ENCODE measurements at places on chromosomes 6 and 20.

GRCh38 chr6:36547646-36548400 is 544 bp upstream of the STK38 start:
- DNase-seq, result no peak

DNA sequence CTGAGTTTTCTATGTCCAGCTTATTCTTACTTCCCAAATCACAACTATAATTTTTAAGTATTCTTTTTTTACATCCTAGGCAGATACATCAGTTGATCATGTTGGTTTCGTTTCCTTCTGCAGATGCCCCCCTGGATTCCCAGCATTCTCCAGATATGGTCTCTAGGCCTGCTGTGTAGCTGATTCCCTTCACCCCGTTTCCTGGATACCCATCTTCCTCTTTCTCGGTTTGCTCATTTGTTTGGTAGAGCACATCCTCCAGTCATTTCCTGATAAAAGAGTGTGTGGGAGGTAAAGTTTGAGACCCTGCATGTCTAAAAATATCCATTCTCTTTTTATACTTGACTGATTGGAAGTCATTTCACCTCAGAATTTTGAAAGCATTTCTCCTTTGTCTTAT is 66.4 kb downstream of the ANKS1A start:
- no peak for DNase-seq

DNA sequence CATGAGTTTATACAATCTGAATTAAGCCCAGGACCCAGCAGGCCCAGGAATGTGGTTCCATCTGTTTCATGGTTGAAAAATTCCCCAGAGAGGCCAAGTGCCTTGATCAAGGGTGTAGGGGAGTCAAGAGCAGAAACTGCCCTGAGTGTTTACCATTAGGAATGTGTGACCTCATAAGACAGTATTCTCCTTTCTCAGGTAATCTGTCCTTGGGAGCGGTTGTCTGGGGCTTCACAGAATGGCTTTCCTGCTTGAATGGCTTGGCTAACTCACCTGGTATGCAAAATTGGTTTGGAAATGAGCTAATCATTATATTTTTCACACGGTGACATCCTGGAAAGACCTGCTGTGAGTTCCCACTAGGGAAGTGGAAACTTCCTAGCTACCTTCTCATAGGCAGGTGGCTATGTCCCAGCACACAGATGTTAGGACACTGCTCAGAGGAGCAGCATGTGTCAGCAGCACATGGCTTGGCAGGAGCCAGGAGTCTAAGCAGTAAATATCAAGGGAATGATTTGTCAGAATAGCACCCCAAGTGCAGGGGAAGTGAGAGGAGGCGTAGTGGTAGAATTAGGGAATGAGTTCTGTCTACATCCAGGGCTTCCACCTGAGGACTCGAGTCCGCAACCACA is 17.7 kb downstream of the CLIC5 start:
- DNase-seq, result no peak

DNA sequence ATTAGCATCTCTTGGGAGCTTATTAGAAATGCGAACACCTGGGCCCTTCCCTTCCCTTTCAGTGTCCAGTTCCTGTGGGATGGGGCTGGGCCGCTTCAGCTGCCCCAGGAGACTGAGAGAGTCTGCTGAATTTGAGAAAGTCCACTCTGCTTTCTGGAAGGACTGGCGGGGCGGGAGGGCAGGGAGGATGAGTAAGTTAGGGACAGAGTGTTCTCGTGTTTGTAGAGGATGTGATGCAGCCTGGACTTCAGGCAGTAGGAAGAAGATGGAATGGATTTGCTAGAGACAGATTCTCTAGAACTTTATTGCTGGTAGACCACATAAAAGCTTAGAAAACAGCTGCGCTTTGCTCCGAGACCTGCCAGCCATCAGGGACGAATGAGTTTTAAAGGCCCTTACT is 1.1 kb upstream of the TULP4 start:
- no peak for DNase-seq

DNA sequence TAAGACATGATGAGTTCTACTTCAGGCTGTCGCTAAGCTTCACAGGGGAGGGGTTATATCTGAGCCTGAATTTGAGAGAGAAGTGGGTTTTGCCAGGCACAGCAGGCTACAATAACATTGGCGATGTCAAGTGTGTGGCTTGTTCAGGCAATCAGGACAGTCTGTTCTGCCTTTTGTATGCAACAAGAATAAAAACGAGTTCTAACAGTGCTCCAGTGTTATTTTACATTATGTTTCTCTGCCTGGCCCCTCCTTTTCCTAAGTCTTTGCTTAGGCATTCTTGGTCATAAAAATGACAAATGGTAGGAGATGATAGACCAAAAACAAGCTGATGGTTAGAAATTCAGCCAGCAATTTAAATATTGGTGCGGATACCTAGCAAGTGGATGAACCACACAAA is 26.8 kb downstream of the PAQR8 start:
- no peak for DNase-seq

DNA sequence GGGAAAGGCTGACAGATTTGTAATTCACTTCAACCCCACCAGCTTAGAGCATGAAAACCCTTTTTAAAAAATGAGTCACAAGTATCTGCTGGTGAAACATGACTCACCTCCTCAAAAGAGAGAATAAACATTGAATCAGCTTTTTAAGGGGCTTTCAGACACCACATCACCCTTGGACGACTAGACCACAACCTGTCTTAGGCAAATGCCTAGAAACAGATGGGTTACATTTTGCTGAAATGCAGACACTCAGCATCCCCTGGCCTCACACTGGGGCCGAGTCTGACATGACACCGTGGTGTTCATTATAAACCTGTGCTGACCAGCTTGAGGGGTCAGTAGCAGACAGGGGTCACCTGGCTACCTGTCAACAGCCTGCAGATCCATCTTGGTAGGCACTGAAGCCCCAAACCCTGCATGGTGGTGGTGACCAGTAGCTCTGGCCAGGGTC is 175.3 kb upstream of the CST7 start:
- no peak for DNase-seq

DNA sequence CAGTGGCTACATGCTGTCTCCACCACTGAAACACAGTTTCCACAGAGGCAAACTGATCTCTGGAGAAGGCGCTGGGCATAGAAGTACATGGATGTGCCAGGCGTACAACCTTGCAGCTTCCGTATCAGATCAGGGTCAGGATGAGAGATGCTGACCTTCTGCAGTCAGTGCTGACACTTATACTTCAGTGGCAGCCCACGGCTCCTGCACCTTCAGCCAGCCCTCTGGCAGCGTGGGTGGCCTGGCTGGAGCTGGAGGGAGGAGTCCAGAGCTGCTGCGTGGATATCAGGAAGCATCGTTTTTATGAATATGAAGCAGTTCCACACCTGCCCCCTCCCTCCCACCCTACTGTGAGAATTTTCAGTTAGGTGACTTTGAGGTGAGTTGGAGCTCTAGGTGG is 149.3 kb downstream of the CFAP61 start:
- no peak for DNase-seq

DNA sequence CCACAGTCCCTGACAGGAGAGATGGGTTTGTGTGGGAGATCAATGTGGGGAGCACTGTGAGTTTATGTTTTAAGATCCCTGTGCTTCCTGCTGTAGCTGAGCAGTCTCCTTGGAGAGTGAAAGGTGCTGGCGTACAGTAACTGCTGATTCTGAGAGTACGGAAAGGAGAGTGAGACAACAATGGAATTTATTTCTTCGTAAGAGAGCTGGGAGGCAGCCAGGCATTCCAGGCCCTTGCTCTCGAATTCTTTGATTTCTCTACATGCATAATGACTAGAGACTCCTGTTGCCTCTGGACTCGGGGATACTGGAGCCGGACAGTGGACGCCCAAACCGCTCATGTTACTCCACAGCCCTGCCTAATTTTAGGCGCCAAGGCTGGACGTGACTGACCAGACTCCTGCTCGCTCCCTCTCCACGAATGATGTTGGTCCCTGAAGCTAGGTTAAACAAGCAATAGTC is 131.0 kb upstream of the PHACTR1 start:
- DNase-seq, result no peak

GRCh38 chr6:10684618-10685017 is 9.8 kb downstream of the C6orf52 start:
- no peak for DNase-seq

- DNase-seq, result no peak
Measured at GRCh38 chr6:121630716-121631115, 195.3 kb downstream of the GJA1 start.

GRCh38 chr20:63648895-63649589 is 4.2 kb downstream of the STMN3 start:
- DNase-seq, result no peak

DNA sequence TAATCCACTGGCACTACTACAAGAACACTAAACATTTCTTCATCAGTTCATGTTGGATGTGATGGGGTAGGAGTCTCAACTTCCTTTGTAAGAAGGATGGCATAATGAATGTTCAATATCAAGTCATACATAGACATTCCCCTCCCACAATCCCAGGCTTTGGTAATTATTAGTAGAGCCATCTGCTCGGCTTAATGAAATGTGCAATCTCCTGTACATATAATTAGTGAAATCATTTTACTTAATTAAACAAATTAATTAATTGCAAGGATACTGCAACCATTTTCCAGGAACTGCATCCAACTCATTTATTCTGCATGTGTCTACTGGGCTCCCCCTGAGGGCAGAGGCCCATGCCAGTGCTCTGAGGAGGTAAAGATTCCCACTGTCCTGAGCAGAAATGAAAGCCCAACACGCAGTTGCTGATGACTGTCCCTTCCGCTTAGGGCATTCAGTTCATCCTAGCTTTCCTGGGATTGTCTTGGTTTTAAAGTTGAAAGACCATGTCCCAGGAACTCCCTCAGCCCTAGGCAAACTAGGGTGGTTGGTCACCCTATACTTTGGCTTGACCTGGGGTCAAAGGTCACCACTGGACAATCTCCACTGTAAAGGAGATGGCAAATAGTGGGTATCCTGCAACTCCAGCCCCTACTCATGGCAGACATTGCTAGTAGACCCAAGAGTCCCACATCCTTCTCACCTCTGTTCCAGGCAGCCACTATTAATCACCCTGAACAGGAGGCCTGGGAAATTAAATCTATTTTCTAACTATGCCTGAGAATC is 109.8 kb downstream of the TRERF1 start:
- no peak for DNase-seq

DNA sequence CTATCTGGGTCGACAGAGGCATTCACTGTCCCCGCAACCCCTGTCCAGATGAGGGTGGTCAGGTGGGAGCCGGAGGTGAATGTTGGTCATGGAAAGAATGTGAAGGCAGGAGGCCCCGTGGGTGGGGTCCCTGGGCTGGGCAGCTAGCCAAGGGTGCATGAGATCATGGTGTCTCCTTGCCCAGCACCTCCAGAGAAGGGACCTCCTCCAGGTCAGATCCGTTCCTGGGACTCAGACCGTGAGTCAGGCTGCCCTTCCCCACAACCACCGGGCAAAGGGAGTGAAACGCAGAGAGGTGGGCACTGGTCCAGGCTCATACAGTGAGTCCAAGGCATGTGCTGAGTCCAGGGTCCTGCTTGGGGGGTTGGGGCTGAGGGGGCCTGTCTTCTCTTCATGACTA is 3.5 kb downstream of the FOXS1 start:
- DNase-seq, result no peak

All from stimulated activated CD4-positive, alpha-beta T cell treated with anti-CD3 and anti-CD28 coated beads, Interleukin-12 subunit alpha, Interleukin-12 subunit beta, amount 100 ng/mL, for 24 hours (primary cell).